ENCODE measurements at places on chromosomes 7 and 10.

DNA sequence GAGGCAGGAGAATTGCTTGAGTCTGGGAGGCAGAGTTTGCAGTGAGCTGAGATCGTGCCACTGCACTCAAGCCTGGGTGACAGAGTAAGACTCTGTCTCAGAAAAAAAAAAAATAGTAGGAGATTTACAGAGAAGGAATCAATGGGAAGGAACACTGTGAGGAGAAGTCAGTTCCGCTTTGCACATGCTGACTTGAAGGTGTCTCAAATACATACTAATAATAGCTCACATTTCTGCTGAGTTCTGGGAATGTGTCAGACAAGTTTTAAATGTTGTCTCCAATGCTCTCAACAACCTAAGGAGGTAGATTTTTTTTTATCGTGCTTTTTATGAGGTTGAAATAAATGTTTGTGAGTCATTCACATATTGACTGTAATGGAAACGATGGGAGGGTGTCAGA lies 654.9 kb upstream of the CELF2 start:
- DNase-seq = no peak

DNA sequence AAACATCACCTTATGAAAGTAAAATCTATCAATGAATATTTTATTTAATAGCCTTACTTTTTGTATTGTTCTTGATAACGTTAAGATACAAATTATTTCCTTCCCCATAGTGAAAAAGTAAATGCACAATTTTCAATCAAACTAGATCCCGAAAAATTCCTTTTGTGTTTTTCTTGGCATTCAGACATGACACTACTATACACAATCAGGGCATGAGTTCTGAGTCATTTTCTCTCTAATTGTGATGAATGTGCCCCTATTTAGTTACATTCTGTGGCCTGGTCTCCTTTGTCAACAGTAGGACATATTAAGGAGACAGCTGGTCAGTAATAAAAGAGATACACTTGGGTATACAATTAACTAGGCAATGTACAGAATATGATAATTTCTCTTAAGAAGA lies 19.8 kb downstream of the COL1A2 start:
- DNase-seq = peak; percentile 37

- no peak for DNase-seq
Measured at GRCh38 chr7:107464666-107465226, 5.1 kb upstream of the GPR22 start.

DNA sequence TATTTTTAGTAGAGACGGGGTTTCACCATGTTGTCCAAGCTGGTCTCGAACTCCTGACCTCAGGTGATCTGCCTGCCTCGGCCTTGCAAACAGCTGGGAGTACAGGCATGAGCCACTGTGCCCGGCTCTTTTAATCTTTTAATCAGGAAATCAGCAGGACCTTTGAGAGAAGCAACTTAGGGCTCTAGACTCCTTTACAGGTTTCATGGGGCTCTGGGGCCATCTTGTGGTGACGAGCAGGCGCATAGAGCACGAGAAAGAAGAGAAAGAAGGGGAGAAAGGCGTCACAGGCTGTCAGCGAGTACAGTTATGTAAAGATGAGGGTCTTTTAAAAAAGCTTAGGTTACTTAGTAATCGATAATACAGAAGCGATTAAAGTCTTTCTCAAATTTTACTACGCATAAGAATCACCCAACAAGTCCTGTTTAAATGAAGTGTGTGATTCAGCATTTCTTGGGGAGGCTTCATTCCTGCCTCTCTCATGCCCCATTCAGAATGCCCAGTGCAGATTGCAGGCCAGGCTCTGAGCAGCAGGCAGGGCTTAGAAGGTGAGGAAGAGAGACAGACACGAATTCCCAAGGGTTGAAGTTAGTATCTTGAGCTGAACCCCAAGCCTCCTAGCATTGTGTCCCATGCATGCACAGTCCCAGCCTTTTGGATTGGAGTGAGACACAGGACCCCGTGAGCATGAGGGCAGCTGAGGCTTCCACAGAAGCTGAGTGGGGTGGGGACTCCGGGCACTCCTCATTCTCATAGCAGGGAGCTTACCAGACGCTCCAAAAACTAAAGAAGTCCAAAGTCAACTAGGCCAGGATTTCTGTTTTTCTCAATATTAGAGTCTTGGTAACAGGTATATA lies 23.6 kb upstream of the PFKP start:
- DNase-seq = peak; percentile 80

DNA sequence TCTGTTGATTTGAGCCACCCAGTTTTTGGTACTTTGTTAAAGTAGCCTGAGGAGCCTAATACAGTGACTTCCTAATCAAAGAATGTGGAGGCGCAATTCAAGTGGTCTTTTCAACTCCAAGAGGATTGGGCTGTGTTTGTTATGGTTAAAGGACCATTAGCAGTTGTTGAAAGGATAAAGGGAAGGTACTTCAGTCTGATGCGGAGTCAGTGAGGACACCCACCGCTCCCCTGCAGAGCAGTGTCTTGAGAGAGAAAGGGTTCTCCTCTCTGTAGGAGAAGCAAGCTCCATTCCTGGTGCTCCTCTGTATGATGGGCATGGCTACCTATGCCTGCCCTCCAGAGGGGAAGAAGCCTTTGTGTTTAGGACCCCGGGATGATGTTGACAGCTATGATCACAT lies 590.6 kb upstream of the C7orf33 start:
- DNase-seq = no peak

- no peak for DNase-seq
Measured at GRCh38 chr7:150556521-150557138, 10.6 kb upstream of the GIMAP4 start.

DNA sequence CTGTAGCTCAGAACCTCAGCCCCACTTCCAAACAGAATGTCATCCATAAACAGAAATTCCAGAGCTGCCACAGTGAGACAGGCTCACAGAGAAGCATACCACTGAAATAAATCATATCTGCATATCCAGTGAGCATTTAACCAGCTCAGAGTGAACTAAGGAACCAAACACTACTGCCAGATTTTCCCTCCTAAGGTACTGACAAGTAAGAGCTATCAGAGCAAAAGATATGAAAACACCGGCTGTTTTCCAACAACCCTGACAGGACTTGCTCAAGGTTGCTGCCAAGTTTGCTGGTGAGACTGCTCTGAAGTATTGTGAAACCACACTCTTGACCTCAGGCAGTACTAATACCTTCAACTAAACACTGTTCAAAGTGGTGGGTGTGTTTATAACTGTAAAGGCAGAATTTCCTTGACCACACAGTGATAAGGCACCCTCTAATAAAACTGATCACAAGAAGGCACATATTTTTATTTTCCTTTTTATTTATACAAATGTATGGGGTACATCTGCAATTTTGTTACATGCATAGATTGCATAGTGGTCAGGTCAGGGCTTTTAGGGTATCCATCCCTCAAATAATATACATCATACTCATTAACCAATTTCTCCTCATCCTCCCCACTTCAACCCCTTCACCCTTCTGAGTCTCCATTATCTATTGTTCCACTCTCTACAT lies 18.3 kb downstream of the SGMS1 start:
- no peak for DNase-seq

DNA sequence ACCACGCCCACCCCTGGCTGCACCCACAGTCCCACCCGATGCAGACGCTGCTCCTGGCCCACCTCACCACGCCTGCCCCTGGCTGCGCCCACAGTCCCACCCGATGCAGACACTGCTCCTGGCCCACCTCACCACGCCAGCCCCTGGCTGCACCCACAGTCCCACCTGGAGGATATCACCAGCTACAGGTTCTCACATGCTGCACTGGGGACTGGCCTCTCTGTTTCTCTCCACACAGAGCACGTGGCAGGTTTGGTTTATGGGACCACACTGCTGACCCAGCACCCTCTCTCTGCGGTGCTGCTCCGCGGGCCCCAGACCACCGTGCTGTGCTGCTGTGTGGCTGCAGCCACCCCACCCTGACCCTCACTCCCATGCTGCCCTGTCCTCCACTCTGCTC lies 120.9 kb downstream of the VIPR2 start:
- no peak for DNase-seq

- DNase-seq = no peak
Measured at GRCh38 chr7:44621034-44621749, 14.8 kb downstream of the OGDH start.

- DNase-seq = no peak
Measured at GRCh38 chr7:122261016-122261415, 43.5 kb downstream of the FEZF1 start.

DNA sequence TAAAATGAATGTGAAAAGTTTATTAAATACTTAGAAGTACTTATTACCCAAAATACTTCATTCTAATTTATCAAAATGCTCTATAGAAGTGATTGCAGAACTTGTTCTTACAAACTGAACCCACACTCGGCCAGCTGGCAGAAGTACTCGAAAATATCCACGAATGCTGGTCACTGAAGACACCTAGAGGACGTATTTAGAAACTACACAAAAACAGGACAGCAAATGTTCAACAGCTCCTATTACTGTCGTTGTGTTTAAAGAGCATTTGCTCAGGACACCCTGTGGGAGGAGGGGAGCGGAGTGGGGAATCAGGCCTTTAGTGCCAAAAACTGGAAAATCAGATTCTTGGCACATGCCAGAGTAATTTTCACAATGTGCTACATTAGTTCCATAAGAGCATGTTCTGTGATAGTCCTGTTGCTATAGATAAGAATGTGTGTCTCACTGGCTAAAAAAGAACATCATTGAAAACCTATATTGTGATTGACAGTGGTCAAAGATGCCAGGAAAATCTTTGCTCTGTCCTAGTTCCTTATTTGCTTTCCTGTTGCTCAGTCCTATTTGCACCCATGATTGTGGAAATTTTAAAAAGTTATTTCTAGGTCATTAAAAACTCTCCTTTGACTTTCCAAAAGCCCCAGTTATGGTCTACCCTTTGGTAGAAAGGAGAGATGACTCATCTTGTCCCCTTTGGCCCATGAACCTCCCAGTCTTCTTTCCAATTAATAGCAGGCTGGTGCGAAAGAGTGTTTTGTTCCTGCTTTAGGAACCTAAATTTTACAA lies 49.0 kb upstream of the NRBF2 start:
- DNase-seq = peak; percentile 55

GRCh38 chr10:121681997-121682687 lies 83.9 kb upstream of the FGFR2 start:
- DNase-seq = no peak

DNA sequence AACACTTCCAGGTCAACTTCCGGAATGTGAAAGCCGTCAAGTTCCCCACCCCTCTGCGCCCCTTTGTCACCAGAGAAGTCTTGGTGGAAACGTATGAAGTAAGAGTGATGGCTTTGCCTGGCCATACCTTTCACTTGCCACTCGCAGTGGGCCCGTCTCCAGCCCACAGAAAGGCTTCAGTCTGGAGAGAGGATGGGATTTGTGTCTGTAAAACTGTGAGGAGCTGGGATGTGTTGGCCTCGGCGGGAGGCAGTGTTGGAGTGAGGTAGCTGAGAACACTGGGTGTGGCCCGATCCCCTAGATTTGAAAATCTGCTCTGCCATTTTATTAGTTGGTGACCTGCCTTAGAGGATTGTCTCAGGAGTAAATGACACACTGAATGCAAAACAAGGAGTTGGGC lies 6.4 kb downstream of the ADCK2 start:
- no peak for DNase-seq

GRCh38 chr10:117342641-117343040 lies 32.6 kb downstream of the PDZD8 start:
- no peak for DNase-seq

DNA sequence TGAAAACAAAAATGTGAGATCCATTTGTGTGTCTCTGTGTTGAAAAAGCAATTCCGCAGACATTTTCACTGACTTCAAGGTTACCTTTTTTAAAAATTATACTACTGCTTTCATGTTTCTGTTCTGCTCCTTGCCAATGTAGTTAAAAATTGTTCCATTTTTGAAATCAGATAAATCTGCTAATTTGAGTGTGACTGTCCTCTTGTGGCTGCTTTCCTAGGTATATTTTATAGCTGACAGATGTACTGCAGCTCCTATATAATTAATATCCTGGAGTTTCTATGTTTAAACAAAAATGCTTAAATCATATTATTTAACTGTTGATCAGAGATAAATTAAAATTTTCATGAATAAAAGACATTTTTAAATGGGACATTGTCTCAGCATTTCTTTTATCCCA lies 177.6 kb upstream of the LRRTM3 start:
- no peak for DNase-seq

DNA sequence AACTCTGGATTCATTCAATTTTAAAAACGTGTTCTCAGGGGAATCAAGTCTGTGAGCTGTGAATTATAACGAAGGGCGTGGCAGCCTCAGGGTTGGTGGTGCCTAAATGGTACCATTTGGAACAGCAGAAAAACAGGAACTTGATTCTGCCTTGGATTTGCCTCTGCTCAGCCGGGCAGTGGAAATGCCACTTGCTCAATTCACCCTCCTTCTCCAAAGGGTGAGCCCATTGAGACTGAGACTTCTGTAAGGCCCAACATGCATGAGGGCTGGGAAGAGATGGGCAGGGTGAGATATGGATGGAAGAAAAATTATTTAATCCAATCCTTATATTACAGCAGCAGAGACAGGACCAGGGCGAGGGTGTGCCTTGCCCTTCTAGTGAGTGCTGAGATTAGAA lies 107.1 kb upstream of the HABP2 start:
- DNase-seq = no peak

- DNase-seq = no peak
Measured at GRCh38 chr7:117997862-117998825, 124.9 kb upstream of the CTTNBP2 start.

- DNase-seq = no peak
Measured at GRCh38 chr7:112293416-112293815, 86.9 kb downstream of the ZNF277 start.

- no peak for DNase-seq
Measured at GRCh38 chr7:137753948-137754851, 92.6 kb downstream of the DGKI start.

GRCh38 chr10:114233482-114233881 lies 5.6 kb upstream of the VWA2 start:
- no peak for DNase-seq

DNA sequence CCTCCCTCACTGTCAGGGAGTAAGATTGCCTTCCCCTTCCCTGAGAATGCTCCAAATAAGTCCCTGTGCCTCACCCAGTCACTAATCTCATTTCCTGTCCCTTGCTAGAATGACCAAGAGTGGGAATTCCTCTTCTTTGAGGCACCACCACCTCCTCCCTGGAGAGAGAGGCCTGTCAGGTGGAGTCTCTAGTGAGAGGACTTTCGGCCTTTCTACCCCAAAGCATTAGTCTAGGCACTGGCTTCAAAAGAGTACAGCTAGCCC lies 145.0 kb downstream of the PTPN20 start:
- DNase-seq = no peak

- DNase-seq = no peak
Measured at GRCh38 chr7:51213618-51214017, 103.0 kb downstream of the COBL start.

GRCh38 chr10:17031637-17032635 lies 97.7 kb downstream of the CUBN start:
- no peak for DNase-seq

DNA sequence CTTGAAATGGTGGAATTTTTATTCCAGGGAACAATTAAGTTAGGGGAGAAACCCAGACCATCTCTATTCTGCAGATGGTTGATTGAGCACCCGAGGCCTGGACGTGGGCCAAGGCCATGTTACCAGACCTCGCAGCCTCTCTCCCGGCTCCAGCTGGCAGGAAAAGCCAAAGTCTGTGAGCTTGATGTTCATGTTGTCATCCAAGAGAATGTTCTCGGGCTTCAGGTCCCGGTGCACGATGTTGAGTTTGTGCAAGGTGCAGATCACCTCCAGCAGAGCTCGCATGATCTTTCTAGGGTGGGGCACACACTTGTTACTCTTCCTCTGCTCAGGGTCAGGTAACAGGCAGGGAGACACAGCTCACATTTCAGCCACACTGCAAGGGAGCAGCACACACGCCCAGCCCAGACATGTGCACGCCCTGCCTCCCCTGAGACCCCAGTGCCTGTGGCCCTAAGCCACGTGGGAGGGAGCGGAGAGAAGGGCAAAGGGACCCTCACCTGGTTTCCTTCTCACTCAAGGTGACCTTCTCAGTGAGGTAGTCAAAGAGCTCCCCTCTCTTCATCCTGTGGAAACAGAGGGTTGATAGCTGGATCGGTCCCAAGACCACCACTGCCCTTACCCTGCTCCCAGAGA lies 9.5 kb downstream of the PHKG1 start:
- DNase-seq = no peak

Measured in NCI-H774 (cell line).